ACHN (cell line): ENCODE measurements at places on chromosomes 4 and X.

DNA sequence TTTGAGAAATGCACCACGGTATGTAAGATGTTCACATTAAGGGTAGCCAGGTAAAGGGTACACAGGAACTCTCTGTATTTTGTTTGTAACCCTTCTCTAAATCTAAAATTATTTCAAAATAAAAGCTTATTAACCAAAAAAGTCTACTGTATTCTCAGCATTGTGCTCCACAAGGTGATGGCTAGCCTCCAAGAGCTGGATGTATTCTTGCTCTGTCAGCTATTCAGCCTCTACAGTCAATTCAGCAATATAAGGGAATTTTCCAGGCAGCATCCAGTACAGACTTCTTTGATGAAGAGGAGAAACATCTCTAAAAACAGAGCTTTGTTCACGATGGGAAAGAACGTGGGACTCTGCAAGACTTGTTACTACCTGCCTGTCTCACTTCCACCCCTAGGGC lies 63.5 kb upstream of the MAOA start:
- no peak for DNase-seq

DNA sequence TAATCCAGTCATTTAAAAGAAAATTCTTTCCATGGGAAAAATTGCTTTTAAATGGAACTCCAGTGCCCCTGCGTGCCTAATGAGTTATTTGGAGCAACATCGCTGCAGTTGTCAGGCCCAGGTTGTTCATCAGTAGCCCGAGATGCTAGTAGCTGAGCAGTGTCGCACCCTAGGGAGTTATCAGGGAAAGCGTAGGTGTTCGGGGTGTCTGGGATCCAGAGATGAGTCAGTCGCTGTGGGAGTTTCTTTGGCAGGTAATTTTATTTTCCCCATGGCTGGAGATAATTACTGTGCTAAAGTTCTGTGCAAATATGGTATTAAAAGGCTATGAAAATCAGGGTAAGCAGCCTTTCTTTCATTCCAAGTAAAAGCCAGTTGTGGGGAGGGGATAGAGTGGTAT lies 49.4 kb downstream of the ANXA3 start:
- DNase-seq, result no peak

DNA sequence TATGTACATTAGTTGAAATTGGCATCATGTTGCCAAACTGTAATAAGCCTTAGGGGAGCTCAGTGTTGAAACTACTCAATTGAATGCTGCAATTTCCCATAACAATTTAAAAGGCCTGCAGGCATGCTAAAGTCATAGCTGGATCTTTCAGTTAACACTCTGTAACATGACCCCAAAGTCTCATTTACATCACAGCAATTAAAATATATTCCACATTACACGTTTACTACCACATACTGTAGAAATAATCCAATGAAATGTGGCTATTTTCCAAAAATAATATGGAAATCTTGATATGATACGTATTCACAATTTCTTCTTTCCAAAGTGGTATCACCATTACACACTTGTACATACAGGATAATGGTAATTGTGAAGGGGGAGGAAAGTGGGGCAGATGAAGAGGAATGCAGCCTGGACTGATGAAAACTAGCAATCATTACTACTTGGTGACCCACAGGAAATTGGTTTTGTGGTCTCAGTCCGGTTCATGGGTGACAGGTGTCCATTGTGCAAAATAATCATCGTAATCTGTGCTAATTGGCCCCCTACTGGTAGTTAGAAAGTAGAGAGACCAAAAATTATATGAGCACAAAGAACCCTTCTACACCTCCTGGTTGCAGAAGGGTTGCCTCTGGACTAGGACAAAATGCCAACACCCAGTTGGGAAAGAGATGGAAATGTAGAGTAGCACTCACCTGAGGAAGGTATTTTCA lies 63.7 kb downstream of the TENM3 start:
- no peak for DNase-seq

- no peak for DNase-seq
These were observed 1.3 kb upstream of the MAGEC1 start for GRCh38 chrX:141902366-141902765.

GRCh38 chr4:67055319-67055718 lies 490.0 kb downstream of the CENPC start:
- no peak for DNase-seq

GRCh38 chr4:53489279-53489889 lies 101.9 kb downstream of the LNX1 start:
- DNase-seq, result no peak

GRCh38 chrX:75522565-75523431 lies at the start of gene ZDHHC15:
Gene ZDHHC15 (minus strand): TSS chrX:75523037. CDS start chrX:75523024, 13 bp downstream.
- DNase-seq, result peak; percentile 74

DNA sequence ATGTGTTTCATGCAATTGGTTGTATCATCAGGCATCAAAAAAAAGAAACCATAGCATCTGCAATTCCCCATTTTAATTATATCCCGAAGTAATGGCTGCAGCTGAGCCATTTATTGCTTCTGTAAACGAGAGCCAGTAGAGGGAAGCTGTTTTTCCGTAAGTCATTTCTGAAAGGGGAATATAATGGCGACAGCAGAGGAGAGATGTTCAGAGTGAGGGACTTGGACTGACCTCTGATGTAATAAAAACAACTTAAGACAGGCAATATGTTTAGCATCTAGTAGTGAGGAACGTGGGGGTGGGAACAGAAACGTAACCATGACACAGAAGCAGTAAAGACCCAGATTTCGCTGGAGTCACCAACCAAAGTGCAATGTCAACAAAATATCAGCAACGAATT lies 31.5 kb upstream of the NAA11 start:
- no peak for DNase-seq

- DNase-seq, result peak; percentile 32
These were observed 99.5 kb downstream of the PPP2R2C start for GRCh38 chr4:6372649-6373525.

- DNase-seq, result peak; percentile 65
These were observed 80.2 kb downstream of the CRMP1 start for GRCh38 chr4:5812506-5813229.

DNA sequence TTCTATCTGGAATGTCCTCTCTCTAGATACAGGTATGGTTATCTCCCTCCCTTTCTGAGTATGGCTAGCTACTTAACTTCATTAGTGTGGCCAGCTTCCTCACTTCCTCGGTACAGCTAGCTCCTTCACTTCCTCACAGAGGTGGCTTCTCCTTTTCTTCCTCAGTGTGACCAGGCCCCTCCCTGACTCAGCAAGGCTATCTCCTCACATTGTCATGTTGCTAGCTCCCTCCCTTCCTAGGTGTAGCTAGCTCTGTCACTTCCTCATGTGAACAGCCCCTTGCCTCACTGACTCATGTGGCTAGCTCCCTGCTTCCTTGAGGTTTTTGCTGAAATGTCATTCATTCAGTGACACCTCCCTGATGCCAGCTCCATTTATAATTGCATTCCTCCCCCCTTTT lies 67.3 kb upstream of the DDIT4L start:
- DNase-seq, result no peak

- DNase-seq, result no peak
These were observed 195.9 kb downstream of the MGST2 start for GRCh38 chr4:139861471-139861870.

DNA sequence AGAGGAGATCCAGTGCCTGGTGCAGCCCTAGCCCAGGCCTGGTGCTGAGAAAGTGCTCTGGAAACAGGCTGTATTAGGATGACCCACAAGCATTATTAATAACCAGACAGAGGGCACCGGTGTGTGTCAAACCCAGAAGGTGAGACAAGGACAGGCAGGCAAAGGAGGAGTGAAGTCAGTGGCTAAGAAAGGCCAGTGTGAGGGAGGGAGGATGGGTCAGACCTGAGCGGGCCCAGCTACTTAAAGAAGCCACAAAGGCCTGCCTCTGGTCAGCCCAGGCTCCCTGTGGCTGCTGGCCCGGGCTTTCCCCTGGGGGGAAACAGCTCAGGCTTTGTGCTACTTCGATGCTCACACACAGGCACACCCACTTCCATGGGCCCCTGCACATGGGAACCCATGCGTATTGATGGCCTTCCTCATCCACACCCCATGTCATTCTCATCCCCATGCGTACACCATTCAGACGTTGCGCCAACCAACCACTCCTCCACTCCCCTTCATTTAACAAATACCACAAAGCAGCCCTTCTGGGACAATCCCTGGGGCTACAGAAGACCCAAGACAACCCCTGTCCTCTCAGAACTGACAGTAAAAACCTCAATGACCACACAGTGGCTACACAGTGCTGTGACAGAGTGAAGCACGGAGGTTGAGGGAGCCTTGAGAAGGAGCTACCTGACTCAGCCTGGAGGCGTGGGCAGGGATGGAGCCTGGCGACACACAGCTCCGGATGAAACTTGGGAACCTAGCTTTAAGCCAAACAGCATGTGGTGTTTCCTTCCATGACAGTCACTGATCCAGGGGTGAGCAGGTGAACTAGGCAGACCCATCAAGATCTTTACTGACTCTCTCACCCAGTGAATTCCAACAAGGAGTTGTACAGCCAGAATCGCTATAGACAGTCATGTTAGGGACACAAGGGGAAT lies 24.9 kb upstream of the MTM1 start:
- DNase-seq, result no peak

DNA sequence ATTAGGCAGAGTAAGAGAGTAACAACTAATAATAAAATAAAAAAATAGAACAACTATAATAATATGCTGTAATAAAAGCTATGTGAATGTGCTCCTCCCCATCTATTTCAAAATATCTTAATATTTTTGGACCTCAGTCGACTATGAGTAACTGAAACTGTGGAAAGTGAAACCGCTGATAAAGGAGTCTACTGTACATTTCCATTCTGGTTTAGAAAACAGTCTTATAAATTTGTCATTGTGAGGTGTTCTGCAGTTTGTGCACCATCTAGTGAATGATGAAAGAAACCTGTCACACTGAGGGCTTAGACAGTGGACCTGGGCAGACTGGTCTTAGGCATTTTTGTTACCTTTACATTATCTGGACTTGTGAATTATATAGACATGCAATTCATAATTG lies 42.0 kb downstream of the TMEM150C start:
- DNase-seq, result no peak

DNA sequence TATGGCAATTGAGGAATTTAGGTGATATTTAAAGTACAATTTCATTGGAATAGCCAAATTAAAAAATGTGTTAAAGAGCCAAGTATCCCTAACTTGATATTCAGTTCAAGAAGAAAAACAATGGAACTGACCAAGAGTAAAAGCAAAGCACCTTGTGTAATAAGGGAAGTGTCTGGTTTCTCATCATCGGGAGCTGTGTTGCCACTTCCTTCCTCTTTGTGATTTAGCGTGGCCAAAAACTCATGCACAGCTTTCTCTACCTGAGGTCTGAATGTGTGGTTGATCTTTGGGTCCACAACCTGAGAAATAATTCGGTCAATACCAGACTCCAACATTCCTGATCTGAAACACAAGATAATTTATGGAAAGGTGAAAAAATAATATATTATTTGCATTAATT lies 12.4 kb downstream of the BOD1L1 start:
- DNase-seq, result no peak

DNA sequence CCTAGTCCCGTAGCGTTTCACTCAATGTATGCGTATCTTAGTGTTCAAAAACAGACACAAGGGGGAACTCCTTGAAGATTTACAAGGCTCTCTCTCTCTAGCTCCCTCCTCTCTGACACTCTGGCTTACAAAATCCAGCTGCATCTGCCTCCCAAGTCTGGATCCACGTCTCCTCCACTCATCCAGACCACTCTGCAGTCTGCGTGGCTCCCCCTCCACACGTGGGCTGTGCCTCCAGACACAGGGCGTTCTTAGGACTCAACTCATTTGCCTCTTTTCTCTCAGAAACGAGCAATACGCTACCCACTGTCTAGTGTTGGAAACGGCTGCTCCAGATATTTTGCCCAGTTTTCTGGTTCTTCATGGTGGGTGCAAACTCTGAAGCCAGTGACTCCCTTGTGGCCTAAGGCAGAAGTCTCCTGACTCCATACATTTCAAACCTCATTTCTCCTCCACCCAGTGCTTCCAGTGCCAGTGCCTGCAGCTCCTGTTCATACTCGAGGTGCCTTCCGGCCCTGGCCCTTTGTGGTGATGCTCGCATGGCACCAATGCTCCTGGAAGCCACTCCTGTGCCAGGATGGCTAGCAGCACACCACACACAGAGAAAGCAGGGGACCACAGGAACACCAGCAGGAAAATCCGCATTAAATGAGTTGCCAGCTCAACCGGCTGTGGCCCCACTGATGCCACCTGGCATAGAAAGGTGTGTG lies 24.1 kb downstream of the NAT8L start:
- no peak for DNase-seq

DNA sequence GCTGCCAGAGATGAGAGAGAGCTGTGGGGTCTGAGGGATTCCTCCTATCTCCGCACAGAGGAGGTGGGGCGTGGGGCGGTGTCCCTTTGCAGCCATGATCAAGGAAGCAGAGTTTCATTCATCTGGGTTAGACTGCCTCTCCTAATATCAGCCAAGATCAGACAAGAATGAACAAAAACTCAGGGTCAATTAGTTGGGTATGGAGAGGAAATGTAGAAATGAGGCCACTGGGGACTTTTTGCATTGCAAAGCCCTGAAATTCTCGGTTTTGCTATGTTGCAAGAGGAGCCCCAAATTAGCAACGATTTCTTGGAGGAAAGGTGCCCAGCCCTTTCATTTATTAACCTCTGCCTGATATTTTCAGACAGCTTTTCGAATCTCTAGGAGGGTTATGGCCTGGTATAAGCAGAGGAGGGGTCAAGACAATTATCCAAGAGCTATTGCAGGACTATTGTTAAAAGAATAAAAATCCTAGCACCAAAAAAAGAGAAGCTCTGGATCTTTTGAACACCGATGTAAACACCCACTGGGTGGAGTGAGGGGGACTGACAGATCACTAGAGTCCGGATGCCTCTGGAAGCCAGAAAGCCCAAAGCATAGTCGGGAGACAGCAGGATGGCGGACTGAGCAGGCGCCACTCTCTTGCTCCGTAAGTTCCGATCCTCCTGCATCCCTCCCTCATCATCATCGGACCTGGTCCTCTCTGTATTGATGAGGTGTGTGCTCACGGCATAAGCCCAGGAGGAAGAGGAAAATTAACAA lies 34.4 kb upstream of the ACSL1 start:
- no peak for DNase-seq

GRCh38 chrX:7294483-7294882 lies 146.5 kb upstream of the PUDP start:
- DNase-seq, result no peak

DNA sequence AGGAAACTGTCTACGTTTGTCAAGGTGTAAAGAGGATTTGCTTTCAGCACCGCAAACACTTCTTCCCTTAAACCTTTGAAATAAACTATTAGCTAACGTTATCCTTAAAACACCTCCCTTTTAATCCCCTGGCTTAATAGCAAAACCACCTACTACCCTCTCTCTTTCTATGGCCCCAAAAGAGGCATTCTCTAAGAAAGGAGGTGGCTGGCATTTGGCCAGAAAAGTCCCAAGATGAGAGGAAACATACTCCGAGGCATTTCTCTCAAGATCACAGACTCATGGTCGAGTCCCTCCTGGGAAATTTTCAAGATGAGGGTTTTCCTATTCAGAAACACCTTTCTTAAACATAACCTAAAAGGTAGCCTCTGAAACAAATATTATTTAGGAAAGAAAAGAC lies 60.6 kb upstream of the VCX3B start:
- no peak for DNase-seq

- no peak for DNase-seq
These were observed 159.6 kb downstream of the SOWAHB start for GRCh38 chr4:76738086-76738931.
